Stimulated activated CD4-positive, alpha-beta T cell treated with anti-CD3 and anti-CD28 coated beads, Interleukin-1b, Interleukin-23, amount 100 ng/mL, for 24 hours (primary cell): ENCODE measurements at places on chromosomes 3 and 15.

DNA sequence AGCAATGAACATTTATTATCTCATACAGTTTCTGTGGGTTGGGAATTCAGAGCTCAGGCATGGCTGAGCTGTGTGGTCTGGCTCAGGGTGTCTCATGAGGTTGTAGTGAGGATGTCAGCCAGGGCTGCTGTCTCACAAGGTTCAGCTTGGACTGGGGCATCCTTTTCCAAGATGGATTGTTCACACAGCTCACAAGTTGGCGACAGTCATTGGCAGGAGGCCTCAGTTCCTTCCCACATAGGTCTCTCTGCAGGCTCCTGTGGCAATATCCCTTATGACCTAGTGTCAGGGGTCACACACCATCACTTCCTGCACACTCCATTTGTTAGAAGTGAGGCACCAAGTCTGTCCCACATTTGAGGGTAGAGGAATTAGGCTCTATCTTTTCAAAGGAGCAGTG is 56.0 kb downstream of the RPLP1 start:
- DNase-seq, result no peak

DNA sequence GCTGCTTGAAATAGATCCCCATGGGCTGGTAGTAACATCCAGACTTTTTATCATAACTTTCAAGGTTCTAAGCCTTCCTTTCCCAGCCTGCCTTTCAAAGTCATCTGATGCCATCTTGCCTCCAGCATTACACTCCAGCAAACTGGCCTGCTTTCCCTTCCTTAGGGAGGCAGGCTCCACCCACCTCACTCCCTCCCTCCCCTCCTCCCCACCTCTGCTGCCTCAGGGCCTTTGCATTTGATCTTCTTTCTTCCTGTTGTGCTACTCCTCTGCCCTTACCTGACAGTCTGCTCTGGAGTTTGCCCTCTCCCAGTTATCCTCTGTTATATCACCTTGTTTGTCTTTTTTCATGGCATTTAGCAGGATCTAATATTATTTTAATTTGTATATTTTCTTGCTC is 319.5 kb downstream of the KCNH8 start:
- DNase-seq, result no peak

DNA sequence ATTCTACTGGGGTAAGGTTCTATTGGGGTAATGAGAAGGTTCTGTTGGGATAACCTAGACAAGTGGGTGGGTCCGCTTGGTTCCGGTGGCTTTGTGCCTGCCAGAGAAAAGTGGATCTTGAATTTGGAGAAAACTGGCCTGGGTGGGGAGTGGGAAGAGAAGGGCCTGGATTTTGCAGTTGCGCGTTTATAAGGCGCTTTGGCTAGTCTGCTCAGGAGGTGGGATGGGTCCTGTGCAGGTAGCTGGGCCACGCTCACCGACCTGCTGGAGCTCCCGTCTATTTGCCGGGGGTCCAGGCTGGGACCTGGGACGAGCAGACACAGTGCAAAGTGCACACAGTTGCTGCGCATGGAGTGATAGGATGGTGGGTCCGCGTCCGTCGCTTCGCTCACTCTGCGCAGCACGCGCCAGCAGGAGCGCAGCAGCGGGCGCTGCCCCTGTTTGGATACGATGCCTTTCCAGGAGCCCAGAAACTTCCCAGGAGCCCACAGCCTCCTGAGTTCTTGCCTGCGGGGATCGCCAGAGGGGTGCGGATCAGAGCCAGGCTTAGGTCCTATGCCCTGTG is 1.3 kb upstream of the AP3B2 start:
- DNase-seq, result no peak

GRCh38 chr3:172087602-172088580 is 48.5 kb downstream of the FNDC3B start:
- DNase-seq, result no peak

DNA sequence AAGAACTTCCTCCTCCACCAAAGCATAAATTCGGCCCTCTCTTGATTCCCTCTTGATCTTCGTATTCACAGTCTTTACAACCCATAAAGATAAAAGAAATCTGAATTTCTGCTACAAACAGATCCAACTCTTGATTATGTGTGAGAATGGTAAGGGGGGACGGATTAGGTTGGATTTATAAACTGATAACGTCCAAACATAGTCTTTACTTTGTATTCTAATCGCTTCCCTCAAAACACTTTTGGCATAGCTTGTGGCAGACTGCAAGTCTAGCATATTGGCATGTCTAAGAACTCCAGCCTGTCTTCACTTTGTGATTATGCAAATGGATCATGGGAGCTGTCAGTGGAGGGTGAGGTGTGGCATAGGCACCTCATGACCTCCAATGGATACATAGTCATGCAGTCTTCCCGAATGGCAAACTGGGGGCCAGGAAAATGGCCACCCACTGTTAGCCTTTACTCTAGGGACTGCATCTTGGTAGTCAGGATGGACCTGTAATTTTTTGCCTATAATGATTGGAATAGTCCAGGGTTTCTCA is 24.3 kb upstream of the GPR171 start:
- no peak for DNase-seq

DNA sequence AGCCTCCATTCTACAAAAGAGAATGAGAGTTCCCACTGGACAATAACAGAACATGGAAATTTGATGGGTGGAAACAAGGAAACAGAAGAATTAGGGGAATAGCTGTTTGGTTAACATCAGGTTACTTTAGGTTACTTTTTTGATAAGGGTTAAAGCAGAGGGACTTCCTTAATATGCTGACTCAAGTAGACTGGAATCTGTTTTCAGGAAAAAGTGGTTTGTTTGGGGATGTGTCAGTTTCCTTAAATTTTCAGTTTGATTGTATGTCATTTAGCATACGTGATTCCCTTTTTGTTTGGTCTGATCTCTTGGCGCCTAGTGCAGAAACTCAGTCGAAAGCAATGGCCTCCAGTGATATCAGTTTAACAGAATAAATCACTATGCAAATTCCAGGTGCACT is 411.8 kb upstream of the GRM7 start:
- no peak for DNase-seq

DNA sequence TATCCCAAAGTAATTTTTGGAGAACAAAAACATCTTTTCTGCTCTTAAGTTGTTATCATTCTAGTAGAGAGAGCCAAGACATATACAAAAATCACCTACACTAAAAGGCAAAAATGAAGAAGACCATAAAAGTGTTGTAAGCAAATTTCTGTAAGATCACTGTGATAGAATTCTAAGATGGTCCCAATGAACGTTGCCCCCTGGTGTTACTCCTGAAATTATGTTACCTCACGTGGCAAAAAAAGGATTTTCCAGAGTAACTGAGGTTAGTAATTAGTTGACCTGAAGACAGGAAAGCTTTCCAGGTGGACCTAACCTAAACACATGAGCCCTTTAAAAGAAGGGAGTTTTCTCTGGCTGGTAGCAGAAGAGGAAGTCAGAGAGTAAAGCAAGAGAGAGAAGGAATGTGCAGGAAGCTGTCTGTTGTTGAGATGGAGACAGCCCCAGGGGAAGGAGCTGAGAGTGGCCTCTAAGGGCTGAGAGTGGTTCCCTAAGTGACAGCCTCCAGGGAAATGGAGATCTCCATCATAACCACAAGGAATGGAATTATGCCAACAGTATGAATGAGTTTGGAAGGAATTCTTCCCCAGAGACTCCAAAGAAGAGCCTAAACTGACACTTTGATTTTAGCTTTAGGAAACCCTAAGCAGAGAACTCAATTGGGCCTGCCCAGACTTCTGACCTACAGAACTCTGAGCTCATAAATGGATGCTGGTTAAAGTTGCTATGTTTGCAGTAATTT is 205.9 kb downstream of the CD47 start:
- no peak for DNase-seq

DNA sequence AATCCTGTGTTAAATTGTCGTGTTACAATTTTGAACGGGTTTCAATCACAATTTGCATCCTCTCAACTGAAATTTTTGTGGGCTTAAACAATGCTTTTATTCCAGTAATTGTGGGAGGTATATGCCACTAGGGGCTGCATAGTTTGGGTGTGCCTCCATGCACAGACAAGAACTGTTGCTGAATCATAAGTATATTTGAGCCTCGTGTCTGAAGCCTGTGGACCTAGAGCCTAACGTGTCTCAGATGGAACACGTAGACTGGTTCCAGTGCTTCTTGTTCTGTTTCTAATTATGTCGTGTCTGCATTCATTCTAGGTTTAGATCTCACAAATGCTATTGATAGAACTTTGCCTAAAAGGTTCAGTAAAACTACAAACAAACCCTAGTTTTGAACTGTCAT is 363.4 kb downstream of the RBMS3 start:
- DNase-seq, result no peak

- no peak for DNase-seq
Observed at GRCh38 chr3:69791106-69791505, 51.8 kb downstream of the MITF start.

DNA sequence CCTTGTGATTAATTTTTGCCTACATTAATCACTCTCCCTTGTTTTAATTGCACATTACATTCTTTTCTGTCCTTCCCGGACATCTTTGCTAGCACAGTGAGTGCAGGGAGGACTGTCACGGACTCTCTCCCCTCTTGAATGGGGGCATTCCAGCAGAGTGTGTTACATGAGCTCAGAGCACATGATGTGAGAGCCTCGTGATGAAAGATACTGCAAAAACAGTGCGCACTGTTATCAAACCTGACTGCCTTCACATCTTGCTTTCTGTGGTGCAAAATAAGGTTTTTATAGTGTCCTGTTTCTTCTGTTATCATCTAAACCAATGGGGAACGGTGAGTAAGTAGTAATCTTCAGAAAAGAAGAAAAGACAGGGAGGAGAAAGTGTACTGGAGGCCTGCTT is 167.5 kb downstream of the PGPEP1L start:
- no peak for DNase-seq

DNA sequence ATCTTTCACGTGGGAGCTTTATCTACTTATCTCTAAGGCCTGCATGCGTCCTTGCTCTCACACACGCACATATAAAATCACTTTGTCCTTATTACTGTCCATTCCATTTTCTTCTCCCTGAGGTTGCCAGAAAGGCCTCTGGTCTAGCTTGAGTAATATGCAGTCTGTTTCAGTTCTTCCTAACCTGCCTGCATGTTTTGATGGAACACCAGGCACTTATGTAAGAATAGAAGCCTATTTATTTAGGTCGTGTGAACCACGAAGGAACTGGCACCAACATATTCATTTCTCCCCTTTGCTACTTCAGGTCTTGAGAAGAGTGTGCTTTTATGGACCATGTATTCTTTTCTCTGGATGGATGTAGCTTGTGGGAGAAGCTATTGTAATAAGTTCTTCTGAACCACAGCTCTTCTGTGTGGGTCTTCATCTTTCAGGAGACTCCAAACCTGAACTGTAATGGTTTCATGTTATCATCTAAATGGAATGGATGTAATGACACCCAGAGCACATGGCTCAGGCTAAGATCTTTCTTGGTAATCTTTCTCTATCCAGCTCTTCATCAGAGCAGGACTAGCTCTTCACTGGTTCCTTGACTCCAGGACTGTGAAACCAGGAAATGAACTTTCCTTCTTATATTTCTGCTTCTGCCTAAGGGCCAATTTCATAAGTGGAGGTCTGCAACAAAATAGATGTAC is 53.8 kb downstream of the UBE2E2 start:
- DNase-seq, result no peak

DNA sequence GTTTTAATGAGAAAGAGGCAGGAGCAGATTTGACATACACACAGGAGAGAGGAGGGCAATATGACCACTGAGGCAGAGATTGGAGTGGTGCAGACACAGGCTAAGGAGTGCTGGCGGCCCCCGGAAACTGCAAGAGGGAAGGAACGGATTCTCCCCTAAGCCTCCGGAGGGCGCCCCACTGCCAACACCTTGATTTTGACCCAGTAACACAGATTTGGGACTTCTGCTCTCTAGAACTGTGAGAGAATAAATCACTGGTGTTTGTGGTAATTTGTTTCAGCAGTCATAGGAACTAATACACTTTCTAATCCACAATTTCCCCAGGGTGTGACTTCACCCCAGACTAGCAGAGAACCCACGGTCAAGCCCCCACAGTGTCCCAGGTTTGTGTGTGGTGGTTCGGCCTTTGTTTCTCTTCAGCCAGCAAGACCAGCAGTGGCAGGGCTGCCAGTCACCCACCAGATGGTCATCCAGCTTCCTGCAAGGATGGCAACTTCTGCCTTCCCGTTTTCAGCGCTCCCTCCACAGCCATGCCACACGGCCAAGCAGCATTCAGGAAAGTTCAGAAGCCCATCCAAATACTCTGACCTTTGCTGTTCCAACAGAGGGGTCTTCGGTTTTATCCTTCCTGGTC is 23.6 kb upstream of the TSPAN3 start:
- no peak for DNase-seq

DNA sequence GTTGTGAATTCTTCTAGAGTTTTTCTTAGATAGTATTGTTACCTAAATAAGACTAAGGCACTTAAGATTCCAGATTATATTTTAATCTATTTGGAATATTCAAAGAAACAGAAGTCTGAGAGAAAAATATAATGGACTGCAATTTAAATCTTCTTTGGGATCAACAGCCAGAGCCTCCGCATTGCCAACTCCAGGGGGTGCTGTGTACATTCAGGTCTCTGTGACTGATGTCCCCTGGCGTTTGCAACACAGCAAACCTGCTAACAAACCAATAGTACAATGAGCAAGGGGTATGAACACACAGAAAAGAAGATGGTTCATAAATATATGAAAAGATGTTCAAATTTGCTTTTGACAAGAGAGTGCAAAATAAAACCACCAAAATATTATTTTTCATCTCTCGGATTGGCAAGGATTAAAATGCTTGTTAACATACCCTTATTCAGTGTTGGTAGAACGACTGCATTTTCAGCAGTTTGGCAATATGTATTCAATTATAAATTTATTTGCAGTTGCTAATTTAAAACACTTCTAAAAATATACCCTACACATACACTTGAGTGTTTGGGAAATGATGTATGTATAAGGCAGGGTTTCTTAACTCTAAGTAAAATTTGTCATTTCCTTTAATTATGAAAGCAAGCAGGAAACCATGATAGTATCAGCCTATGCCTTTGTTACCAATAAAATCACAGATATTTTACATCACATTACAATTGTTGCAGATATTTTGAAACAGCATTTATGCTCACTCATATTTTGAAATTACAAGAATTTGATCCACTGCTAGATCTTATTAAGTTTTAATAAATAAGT is 16.1 kb upstream of the TM4SF1 start:
- no peak for DNase-seq

GRCh38 chr15:58760385-58761009 is 10.6 kb upstream of the MINDY2 start:
- no peak for DNase-seq

DNA sequence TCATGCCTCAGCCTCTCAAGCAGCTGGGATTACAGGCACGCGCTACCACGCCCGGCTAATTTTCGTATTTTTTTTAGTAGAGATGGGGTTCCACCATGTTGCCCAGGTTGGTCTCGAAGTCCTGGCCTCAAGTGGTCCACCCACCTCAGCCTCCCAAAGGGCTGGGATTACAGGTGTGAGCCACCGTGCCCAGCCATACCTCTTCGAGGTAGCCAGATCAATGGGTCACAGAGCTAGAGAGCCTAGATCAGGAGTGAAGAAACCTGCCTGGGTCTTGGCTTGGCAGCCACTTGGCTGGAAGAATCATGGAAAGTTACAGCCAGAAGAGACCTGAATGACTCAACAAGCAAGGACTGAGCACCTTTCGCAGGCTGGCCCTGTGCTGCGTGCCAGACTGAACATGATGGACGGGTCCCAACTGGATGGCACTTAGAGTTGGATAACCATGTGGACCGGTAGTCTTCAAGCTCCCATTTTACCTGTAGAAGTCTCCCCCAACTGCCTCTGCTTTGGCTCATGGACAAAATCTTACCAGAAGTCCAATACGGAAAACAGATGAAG is 29.7 kb downstream of the GNB5 start:
- no peak for DNase-seq

GRCh38 chr3:32138545-32139104 is 32.2 kb downstream of the GPD1L start:
- no peak for DNase-seq

- DNase-seq, result no peak
Observed at GRCh38 chr3:187909866-187910265, 164.6 kb upstream of the BCL6 start.

GRCh38 chr3:57007521-57008460 is 52.7 kb upstream of the SPATA12 start:
- no peak for DNase-seq
